ENCODE measurements at places on chromosomes 6 and 20.
A peak's percentile ranks its signal among the peaks of the same experiment; 100 is the strongest.

GRCh38 chr20:2507464-2507863 lies 1.3 kb downstream of the ZNF343 start:
- DNase-seq, result no peak

DNA sequence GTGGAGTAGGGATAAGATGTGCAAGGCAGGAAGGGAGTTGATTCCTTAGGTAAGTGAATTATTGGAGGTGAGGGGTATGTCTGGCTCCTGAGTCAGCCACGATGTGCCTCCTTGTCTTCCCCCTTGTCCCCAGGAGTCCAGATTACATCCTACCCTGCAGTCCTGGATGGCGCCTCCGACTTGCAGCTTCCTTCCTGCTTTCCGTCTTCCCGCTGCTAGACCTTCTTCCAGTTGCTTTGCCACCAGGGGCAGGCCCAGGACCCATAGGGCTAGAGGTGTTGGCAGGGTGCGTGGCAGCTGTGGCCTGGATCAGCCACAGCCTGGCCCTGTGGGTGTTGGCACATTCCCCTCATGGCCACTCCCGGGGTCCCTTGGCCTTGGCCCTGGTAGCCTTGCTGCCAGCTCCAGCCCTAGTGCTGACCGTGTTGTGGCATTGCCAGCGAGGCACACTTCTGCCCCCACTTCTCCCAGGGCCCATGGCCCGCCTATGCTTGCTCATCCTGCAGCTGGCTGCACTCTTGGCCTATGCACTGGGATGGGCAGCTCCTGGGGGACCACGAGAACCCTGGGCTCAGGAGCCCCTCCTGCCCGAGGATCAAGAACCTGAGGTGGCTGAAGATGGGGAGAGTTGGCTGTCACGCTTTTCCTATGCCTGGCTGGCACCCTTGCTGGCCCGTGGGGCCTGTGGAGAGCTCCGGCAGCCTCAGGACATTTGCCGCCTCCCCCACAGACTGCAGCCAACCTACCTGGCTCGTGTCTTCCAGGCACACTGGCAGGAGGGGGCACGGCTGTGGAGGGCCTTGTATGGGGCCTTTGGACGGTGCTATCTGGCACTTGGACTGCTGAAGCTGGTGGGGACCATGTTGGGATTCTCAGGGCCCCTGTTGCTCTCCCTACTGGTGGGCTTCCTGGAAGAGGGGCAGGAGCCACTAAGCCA lies 4.9 kb downstream of the ABCC10 start:
- no peak for DNase-seq

GRCh38 chr6:101086473-101086872 lies 205.3 kb upstream of the ASCC3 start:
- no peak for DNase-seq

DNA sequence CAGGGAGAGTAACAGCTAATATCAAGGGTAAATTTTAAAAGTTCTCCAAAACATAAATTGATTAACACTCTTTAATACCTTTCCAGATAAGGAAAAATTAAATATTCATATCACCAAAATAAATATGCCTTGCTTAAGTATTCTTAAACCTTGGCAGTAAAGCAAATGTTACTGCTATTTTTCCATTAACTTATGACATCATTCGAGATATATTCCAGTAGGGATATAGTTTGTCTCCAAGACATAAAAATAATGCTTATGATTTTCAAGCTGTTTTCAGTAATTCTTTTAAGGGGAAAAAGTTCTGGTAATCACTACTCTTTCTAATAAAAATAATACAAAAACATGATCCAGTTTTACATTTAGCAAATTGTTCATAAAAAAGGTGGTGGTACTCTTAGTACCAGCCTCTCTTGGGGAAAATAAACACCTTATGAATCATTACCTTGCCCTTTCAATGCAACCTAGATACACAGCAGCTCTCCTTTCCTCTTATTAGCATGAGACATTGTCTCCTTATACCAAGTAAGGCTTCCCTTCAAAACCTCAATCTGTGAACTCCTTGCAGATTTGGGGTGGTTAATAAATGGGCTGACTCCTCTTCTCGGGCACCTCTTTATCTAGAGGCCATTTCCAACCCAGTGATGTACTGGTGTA lies 31.5 kb upstream of the LTV1 start:
- no peak for DNase-seq

GRCh38 chr6:75415804-75416203 lies 77.8 kb downstream of the FILIP1 start:
- no peak for DNase-seq

DNA sequence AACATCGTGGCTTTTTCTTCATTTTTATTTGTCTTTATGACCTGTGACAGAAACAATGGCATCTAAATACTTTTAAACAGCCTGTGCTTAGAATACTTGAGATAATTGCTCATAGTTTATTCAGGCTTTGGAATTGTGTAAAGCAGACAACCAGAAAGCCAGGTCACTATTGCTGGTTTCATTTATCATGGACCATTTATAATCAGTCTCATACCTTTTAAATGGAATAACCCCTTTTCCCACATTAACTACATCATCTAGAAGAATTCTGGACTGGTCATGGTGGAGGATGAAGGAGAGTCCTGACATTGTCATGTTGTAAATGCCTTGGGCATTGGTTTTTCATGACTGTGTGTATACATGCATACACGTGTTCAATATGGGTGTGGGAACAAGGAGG lies 661.5 kb downstream of the EPM2A start:
- DNase-seq, result no peak

DNA sequence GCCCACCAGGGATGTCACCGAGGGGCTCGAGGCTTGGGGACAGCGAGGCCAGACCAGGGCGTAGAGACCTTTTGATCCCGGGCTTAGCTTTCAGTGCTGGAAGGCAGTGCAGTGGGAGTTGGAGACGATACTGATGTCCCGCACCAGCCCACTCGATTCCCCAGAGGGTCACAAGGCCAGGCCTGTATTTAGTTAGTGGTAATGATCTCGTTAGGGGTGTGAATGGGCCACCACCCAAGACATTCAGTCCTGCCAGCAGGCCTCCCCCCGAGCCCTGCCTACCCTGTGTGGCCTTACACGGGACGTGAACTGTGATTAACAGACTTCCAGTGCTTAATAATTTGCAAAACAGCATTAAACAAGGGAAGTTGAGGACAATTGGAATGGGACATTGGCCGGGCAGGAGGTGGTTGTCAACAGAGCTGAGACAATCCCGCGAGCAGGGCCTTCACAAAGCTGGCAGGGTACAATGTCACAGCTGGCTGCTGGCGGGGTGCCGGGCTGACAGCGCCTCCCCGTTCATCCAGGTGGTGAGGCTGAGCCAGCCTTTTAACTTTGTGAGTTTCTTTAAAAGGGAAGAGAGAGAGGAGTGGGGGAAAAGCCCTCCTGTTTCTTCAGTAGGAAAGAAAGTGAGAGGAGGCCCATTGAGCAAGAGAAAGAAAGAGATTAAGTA lies 175.3 kb upstream of the RALGAPA2 start:
- no peak for DNase-seq

- no peak for DNase-seq
Observed at GRCh38 chr20:15642109-15642508, 931.1 kb downstream of the KIF16B start.

- DNase-seq, result no peak
Observed at GRCh38 chr6:44010411-44011349, 116.6 kb downstream of the MRPL14 start.

DNA sequence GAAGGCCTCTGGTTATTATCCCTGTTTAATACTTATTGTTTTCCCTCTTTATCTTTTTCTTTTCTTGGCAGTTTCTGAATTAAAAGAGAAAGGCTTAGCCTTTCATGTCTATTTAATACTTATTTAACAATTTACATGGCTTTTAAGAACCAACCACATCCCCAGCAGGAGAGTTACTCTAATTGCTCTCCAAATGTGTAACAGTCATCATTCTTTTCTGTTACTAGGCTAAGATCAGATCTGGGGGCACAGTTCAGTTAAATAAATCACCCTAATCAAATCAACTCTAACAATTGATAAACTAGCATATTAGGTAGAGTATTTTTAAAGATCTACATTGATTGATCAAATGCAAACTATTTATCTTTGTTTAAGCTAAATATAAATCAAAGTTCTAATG lies 54.1 kb upstream of the NT5E start:
- DNase-seq, result no peak

- no peak for DNase-seq
Observed at GRCh38 chr6:138442663-138443062, 38.6 kb downstream of the HEBP2 start.

DNA sequence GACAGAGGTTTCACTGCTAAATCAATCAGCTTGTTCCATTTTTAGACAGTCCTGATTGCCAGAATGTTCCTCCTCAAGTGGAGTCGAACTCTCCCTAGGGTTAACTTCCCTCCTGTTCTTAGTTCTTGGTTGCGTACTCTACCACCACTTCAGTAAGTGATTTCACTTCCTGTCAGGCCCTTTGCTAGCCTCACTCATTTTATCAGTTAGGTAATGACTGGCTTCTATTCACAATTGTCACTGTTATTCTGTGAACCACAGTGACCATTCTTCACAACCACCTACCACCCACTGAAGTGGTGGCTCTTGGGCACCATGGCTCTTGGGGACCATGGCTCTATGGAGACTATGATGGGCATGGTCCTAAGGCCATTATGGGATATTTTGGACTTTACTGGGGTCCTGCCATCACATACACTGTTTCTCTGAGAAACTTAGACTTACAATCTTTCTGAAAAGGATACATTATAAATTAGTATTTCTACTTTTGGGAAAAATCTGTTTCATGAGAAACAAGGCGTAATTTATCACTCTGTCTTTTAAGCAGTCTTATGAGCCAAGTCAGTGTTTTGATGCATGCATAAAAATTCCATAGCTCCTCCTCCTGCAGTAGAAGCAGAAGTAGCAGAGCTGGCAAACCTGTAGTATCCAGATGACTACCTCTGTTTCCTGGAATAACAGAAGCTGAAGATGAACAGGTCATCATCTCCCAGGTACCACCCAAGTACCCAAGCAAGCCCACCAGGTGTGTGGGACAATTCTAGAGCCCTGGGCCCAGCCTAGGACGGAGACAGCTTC lies 66.3 kb downstream of the ATXN1 start:
- DNase-seq, result no peak

DNA sequence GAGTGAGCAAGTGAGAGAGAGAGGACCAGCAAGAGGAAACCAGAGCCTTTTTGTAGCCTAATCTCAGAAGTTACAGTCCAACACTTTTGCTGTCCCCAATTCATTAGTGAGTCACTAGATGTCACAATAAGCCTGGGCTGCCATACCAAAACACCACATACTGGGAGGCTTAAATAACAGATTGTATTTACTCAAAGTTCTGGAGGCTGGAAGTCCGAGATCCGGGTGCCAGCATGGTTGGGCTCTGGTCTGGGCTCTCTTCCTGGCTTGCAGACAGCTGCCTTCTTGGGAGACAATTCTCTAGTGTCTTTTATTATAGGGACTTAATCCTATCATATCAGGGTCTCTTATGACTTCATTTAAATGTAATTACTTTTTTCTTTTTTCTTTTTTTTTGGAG lies 50.7 kb upstream of the FERMT1 start:
- DNase-seq, result no peak

DNA sequence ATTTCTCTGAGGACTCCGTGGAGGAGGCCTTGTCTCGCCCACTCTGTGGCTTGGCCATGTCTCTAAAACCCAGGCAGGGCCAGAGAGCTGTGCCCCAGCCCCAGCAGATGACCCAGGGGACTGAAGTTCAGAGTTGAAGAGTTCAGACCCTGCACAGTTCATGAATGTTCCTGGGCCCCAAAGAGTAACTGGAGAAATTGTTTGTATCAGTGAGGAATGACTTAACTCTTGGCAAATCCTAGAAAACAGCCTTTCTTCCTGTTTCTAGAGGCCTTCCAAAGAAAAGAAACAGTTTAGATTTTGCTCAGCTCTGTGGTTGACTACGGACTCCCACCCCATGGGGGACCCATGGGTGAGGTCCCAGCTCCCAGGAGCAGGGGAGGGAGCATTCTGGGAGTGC lies 62.1 kb upstream of the EYA2 start:
- no peak for DNase-seq

- no peak for DNase-seq
Observed at GRCh38 chr6:52512199-52512598, 64.7 kb downstream of the TRAM2 start.

- DNase-seq, result peak; percentile 83
Observed at GRCh38 chr6:30541515-30542403, 14.5 kb downstream of the GNL1 start.

GRCh38 chr6:112163295-112164257 lies 76.2 kb downstream of the FAM229B start:
- peak; percentile 79 for DNase-seq

GRCh38 chr6:141618180-141618581 lies 514.5 kb upstream of the GJE1 start:
- no peak for DNase-seq

DNA sequence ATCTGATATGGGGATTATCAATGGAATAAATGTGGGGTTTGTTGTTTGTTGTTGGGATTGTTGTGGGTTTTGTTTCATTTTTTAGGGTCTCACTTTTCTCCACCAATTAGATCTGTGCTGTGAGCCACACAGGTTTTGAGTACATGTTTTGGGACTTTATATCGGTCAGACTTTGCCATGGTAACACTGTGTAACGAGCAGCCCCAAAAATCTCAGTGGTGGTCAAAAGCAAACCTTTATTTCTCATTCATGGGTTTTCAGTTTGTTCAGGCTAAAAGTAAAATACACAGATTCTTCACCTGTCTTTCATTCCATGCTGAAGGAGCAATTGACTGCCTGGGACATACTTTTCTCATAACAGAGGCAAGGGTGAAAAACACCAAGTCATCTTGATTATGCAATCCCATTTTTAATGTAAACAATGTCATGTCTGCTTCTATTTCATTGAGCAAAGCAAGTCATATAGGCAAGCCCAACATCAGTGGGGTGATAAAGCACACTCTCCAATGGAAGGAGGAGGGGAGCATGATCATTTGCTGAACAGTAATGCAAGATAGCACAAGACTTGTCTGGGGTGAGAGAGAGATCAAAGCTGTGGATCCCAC lies 101.1 kb upstream of the PLCB4 start:
- DNase-seq, result no peak

GRCh38 chr6:137490006-137490905 lies 3.9 kb downstream of the OLIG3 start:
- no peak for DNase-seq

GRCh38 chr6:12163149-12163548 lies 127.0 kb upstream of the EDN1 start:
- DNase-seq, result no peak

GRCh38 chr6:34587851-34588250 lies 31.7 kb upstream of the SPDEF start:
- DNase-seq, result no peak

DNA sequence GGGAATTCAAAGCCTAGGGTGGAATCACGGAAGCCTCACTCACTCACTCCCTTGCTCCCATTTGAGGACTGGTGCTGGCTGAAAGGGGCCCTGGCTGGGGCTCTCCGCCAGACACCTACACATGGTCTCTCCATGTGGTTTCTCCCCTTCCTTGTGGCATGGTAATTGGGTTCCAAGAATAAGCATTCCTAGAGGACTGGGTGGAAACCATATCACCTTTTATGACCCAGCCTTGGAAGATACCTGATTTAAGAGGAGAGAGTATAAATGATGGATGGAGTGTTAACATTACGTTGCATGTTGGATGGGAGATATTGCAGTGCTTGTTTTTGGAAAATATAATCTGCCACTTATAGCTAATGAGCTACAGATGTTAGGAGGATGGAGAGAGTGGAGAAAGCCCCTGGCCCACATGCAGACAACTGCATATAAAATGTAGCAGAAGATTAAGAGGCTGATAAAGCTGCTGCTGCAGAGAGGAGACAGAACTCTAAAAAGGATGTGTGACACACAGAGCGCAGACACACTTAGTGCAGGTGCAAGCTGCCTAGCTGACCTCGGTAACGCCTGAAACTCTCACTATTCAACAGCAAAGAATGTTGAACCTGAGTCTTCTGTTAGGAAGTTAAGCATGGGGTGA lies 23.3 kb upstream of the CDKN1A start:
- DNase-seq, result no peak

GRCh38 chr20:9179193-9179802 lies 110.4 kb downstream of the PLCB4 start:
- no peak for DNase-seq
